ENCODE measurements at places on chromosomes 7 and 10.

GRCh38 chr7:157320608-157320980, 16.2 kb upstream of the DNAJB6 start:
- no peak for DNase-seq

GRCh38 chr10:85623342-85623741, 743.3 kb downstream of the GRID1 start:
- no peak for DNase-seq

DNA sequence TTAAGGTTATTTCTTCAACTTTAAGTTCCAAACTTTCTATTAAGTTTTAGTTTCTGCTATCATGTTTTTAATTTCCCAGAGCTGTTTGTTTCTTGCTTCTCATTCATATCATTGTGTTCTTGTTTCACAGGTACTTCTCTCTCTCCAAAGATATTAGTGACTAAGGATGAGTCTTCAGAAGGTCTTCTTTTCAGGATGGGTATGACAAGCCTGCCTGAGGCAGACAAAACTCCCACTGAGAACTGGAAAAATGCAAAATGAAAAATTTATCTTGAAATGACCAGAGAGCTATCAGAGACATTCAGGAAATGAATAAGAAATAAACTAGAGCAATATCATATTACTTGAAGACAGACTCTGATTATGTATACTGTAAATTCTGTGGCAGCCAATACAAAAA, 110.8 kb upstream of the EGFR start:
- DNase-seq, result no peak

- DNase-seq, result no peak
Observed at GRCh38 chr10:42960491-42960990, 116.3 kb upstream of the RET start.

GRCh38 chr7:101465131-101465530, 102.5 kb downstream of the COL26A1 start:
- no peak for DNase-seq

- DNase-seq, result no peak
Observed at GRCh38 chr10:105026566-105026965, 385.5 kb downstream of the SORCS3 start.

DNA sequence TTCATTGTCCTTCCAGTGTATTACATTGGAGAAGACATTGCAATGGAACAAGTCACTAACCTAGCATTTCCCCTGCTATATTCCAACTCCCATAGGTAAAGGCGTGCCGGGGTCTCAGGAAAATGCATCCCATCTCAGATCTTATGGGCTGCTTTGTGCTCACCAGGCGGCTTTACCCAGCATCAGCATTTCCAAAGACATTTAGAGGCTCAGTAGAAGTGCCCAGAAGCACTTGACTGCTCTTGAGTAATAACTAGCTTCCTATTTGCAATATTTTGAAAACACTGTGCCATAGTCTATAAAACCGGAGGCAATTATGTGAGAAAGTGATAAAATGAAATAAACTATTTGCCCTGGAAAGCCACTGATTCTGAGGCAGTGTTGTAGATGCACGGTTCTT, 415.0 kb upstream of the NPVF start:
- no peak for DNase-seq

DNA sequence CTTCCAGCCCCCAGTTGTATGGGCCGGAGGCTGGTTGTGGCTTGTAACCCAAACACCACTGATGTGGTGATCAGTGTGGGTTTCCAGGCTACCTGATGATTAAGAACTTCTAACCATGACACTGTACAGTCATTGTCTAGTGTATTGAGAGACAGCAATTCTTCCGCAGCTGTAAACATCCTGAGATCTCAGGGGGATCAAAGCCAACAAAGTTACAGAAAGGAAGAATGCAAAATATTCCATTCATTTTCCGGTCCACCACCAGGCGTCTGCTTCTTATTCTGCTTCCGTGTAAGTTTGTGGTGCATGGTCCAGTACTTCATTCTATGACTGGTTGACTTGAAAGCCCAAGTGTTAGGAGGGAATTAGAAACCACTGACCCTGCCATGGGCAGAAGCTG, 10.3 kb upstream of the GLI3 start:
- DNase-seq, result no peak

GRCh38 chr10:103241262-103242011, 4.2 kb upstream of the RPEL1 start:
- no peak for DNase-seq

DNA sequence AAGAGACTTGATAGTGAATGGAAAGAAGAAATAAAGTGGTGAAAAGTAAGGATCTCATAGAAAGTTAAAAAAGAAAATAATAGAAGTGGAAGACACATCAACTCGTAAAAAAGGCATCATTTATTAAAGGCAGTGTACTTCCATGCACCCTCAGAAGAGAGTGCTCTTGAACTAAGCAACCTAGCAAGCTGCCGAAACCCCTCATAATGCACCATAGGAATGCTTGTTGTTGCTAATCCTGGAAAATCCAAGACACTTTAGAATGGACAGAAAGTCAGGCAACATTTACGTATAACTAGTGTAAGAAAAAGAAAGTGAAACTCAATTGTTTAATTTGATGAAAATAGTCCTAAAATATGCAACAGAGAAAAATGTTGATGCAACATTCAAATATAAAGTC, 12.8 kb downstream of the TFPI2 start:
- DNase-seq, result no peak

- DNase-seq, result no peak
Observed at GRCh38 chr7:106262221-106262881, 22.4 kb downstream of the NAMPT start.

- DNase-seq, result no peak
Observed at GRCh38 chr7:41257660-41258059, 445.2 kb downstream of the INHBA start.

DNA sequence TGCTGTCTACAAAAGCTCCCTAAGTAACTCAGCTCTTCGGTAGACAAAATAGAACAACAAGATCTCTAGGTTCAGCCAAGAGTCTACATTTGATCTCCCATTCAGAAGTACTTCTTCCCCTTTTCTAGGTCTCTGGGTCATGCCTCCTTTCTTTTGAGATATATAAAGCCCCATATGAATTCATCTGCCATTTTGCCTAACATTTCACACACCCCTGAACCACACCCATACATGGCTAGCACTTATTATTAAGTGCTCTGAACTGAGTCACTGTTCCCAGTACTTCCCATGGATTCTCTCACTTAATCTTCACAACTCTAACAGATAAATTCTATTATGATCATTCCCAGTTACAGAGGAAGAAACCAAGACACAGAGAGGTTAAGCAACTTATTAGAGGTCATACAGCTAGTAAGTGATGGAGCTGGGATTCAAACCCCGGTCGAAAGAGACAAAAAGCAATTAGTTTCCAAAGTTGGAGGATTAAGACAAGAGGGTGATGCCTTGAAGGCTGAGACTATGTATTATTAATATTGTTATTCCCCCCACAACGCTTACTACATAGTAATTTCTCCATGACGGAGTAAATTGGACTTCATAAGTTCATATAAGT, 17.3 kb downstream of the MYOF start:
- DNase-seq, result no peak

DNA sequence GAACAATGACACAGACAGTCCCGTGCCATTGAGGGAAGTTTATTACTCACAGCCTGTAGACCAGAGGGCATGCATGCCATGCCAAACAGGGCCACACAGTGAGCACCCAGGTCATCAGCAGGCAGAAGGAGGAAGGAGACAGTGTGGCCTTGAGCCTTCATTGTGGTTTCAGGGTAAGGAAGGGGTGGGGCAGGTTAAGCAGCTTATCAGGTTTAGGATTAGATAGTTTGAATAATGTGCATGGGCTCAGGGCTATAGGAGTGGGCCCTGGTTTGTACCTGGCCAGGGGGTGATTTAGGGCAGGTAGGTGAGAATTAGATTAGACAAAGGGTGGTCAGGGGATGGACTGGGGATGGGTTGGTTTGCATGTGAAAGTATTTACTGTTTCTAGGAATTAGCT, 67.9 kb downstream of the ADCY1 start:
- DNase-seq, result no peak

DNA sequence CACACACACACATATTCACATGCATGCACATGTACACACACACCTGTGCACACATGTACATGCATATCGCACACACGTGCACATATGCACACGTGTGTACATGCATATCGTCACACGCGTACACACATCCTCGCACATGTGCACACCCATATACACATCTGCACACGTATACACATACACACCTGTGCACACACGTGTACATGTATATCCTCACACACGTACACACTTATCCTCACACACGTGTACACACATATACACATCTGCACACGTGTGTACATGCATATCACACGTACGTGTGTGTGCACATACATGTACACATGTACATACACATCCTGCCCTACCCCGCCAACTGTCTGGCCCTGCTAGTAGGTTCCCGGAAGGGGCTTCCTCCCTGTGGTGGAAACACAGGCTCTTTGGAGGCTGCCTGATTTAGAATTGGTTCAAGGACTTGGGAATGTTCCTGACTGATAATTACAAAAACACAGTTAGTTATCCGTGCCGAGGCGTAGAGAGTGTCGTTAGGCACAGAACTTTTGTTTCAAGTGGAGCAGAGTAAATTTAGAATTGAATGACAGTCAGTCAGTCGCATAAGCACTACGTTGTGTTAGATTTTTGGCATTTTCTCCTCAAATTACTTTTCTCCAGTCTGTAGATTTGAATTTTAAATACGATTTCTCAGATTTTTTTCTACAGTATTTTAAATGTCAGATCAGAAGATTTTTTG, 18.5 kb upstream of the PRKAR1B start:
- DNase-seq, result no peak

DNA sequence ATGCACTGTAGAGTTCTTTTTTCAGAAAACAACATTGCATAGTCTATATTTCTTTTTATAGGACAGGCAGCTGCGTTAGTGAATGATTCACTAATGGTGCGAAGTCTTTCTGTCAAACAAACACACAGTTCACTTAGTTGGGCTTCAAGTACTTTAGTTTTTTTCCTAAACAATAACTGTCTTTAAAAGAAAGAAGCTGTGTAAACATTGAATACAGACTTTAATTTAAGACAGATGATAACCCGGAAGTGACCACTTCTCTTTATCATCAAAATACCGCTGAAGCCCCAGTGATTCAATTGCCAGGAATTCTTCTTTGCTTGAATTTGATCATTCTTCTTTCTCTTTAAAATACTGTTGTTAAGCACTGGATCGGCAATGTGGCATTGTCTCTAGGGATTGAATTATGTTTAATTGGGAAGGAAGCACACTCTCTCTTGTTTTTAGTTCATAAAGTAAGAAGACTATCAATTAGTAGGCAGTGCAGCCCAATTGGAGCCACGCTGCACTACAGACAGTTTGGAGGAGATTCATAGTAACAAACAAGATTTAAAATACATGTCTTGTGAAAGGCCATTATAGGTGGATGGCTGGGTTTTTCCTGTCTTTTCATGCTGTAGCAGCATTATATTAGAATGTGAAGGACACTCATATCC, 30.4 kb downstream of the CNTNAP2 start:
- no peak for DNase-seq

DNA sequence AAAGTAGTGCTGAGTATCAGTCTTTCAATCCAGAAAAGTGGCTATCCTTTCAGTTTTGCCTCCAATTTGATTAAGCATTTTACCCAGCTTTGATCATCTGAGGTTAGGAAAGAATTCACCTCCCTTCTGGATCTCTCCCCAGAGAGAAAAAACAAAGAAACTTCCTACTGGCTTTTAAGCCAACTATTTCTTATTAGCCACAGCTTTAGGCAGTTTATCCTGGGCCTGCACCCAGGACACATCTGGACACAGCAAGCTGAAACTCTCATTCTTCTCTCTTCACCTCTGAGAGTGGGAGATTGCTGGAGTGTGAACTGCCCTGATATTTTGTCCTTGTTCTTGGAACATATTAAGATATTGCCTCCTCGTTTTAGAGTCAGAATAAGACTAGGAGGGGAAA, 43.5 kb upstream of the LSM8 start:
- DNase-seq, result no peak

DNA sequence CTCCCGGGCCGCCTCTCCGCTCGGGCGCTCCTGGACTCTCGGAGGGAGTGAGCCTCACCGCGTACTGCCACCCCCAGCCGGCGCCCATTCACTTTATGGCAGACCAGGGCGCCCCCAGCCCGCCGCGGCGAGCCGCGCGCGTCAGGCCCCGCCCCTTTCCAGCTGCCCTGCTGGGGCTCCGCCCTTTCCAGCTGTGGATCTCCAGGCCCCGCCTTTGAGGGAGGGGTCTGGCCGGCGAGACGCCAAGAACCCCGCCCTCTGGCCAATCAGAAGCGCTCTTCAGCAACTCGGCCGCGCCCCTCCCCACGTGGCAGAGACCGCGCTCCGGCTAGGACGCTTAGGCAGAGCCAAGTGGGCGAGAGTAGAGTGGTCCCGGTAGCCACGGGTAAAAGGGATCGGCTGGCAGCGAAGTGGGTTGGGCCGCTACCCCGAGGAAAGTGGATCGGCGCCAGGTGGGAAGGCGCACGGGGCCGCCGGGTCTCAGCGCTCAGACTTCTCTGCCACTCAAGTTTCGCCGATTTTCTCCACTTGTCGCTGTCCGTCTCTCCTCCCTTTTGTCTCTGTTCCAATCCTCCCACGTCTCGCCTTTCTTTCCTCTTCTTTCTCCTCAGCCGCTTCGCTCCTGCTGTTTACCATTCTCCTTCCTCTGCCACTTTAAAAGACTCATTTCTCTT, at the start of gene PITX3:
Gene PITX3, minus strand, starts transcription at position 69 of the 674 bp plus-strand sequence. CDS start 9,432 bp downstream, outside the sequence.
- DNase-seq, result peak; percentile 76

All from stimulated activated CD8-positive, alpha-beta memory T cell treated with anti-CD3 and anti-CD28 coated beads, Interleukin-4, amount 100 ng/mL, for 1 hour (primary cell).